ENCODE measurements at places on chromosomes 12 and 14.

DNA sequence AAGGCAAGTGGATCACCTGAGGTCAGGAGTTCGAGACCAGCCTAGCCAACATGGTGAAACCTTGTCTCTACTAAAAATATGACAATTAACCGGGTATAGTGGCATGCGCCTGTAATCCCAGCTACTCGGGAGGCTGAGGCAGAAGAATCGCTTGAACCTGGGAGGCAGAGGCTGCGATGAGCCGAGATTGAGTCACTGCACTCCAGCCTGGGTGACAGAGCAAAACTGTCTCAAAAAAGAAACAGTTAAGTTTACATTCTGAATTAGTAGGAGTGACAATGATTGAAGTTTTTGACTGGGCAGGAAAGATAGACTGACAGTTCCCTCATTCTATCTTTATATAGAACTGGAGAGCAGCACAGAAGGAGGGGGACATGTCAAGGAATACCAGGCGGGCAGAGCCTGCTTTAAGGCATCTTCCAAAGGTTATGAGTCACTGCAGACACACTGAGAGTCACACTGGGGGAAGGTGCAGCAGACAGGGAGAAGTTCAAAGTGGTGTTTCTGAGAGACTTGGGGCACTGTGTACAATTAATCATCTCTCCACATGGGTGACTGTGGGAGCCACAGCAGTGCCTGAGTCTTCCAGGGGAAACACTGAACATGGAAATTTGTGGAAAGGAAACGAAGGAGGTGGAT is 42.8 kb upstream of the RNASE3 start:
- peak; percentile 76 for DNase-seq

DNA sequence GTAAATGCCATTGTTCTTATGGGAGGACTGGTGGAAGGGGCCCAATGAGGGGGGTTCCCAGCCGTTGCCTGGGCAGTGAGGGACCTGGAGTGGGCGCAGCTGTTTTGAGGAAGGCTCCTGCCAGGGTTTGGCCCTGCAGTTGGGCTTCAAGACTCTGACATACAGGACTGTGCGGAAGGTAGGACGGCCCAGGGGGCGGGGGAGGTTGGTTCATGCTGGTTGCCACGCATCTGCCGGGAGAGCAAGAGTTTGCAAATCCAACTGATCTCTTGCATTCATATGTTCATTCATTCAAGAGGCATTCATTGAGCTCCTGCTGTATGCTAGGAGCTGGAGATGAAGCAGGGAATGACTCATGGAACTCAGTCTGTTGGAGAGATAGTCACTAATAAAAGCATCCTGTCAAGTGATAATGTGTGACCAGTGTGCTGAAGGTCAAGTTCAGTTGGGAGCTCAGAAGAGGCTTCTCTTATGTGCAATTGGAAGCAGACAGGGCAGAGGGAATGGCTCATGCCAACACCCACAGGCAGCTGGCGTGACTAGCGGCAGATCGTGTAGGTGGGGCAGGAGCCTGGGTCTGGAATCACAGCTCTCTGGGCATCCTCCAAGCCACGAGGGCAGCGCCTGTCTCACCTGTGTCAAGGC is 7.8 kb downstream of the SH2B3 start:
- DNase-seq, result peak; percentile 83

DNA sequence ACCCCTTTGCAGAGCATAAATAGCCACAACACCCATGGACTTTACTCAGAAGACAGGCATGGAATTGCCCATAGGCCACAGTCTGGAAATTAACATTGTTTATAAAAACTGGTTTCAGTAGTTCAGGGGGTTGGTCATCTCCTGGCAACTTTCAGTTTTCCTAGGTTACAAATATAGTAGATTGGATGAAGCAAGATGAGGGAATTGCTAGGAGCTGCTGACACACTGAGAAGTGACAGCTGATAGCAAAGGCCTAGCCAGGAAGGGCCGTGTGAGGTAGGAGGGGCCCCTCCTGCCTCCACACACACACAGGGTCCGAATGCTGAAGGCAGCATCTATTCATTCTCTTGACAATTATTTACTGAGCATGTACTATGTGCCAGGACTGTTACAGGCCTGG is 8.3 kb downstream of the GALNT16 start:
- no peak for DNase-seq

DNA sequence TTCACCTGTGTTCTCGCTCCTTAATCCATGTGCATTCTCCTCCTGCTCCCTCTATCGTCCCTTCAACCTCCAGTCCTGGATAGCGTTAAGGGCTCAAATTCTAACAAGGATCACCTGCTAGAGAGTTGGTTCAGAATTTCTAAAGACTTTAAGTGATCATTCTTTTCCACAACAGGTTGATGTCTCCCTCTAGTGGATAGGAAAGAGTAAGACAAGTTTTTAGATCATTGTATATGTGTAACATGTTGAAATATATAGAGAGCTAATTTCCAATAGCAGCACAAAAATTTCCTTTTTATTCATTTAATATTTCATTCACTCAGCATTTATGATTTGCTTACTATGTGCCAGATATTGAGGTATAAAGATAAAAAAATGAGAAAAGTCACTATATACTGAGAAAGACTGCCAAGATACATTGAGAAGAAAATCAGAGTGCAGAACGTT is 9.3 kb upstream of the ESR2 start:
- DNase-seq, result peak; percentile 49

DNA sequence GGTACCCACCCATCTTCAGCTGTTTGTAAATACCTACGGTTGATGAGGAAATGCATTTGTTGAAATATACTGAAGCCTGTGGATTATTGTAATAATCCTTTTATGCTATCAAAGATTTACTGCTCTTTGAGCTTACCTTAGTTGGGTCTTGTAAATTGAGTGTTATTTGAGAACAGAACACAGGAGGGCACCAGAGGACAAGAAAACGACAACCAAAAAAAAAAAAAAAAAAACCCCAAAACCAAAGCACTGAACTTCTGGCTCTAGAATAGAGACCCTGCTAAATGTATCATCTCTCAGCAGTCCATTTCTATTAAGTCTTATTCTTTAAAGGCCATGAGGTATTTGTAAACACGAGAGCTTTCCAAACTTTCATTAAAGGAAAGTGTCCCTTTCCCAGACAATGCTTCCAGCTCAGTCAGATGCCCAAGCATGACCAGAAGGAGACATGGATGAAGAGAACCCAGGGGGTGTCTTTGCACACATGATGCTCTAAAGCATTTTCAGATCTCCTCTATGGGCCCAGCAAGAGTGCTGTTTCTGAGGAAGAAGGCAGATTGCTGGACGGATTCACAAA is 763.9 kb downstream of the NRXN3 start:
- DNase-seq, result peak; percentile 15

DNA sequence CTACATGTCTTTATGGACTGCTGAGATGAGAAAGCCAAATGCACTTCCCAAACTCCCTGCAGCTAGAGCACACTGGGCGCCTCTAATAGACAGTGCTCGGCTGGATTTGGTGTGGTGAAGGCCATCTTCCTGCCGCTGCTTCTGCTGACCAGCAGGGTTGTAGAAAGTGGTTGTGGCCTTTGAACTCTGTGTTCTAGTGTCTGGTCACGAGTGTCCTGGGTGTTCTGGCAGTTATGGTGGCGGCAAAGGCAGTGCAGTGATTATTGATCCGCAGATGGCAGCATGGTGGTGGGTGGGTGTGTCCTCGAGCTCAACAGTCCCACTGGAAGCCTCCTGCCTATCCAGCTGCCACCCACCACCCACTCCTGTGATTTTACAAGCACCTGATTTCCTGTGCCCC is 43.4 kb downstream of the SMIM41 start:
- no peak for DNase-seq

DNA sequence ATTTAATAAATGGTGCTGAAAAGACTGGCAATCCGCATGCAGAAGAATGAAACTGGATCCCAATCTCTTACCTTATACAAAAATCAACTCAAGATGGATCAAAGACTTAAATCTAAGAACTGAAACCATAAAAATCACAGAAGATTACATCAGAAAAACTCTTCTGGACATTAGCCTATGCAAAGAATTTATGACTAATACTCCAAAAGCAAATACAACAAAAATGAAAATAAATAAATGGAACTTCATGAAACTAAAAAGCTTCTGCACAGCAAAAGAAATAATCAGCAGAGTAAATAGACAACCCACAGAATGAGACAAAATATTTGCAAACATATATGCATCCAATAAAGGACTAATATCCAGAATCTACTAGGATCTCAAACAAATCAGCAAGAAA is 14.3 kb upstream of the CLEC1A start:
- DNase-seq, result peak; percentile 43

GRCh38 chr12:40300490-40300889 is 75.7 kb downstream of the LRRK2 start:
- DNase-seq, result peak; percentile 37

DNA sequence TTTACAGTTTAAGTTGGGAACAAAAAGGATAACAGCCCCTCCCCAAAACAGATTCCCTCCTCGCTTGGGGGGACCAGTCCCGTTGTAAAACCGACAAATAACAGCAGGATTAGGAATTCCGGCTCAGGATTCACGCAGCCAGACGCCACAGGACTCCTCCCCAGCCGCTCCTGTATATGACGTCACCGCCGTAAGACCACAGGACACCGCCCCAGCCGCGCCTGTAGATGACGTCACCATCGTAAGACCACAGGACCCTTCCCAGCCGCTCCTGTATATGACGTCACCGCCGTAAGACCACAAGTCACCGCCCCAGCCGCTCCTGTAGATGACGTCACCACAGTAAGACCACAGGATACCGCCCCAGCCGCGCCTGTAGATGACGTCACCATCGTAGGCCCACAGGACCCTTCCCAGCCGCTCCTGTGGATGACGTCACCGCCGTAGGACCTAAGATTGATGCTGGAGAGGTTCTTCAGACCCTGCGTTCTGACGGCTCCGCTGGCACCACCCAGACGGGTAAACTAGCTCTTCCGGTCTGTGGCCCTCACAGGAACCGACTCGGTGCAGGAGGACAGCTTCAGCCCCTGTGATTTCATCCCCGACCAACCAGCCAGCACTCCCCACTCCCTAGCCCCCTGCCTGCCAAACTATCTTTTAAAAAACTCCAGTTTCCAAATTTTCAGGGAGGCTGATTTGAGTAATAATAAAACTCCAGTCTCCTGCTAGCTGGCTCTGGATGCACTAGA is 43.9 kb upstream of the FBRSL1 start:
- peak; percentile 64 for DNase-seq

GRCh38 chr14:103385929-103386712 is 906 bp downstream of the MARK3 start:
- no peak for DNase-seq

GRCh38 chr12:55715833-55716581 is at the start of gene BLOC1S1:
Gene BLOC1S1 (plus strand): TSS chr12:55716046. CDS start chr12:55716052, 6 bp downstream.
- peak; percentile 81 for DNase-seq

- DNase-seq, result no peak
Observed at GRCh38 chr12:124784871-124785572, 78.6 kb downstream of the SCARB1 start.

- no peak for DNase-seq
Observed at GRCh38 chr14:20539906-20540305, 20.9 kb downstream of the RNASE9 start.

DNA sequence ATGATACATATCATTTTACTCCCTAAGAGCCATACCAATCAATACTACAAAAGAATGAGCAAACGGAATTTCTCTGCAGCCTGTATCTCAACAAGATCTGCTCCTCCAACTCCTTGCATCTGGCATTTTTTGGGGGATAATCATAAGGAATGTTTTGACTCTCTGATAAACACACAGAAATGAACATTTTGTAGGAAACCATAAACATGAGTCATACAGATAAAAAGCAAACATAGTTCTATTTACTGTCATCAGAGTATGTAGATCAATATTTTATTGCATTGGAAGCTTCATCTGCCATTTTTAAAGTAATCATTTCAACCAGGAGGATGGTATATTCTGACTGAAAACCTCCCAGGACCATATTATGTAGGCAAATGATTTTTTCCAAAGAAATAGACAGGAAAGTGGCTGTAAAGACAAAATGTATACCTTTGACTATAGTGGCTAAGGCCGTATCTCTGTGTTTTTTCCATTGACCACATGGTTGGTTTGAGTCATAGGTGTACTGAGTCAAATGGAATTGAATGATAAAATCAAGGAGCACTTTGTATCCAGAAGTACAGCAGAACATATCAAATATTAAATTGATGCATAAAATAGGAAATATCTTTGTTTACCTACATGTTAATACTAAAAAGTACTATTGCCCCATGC is 32.4 kb upstream of the CD69 start:
- DNase-seq, result no peak

DNA sequence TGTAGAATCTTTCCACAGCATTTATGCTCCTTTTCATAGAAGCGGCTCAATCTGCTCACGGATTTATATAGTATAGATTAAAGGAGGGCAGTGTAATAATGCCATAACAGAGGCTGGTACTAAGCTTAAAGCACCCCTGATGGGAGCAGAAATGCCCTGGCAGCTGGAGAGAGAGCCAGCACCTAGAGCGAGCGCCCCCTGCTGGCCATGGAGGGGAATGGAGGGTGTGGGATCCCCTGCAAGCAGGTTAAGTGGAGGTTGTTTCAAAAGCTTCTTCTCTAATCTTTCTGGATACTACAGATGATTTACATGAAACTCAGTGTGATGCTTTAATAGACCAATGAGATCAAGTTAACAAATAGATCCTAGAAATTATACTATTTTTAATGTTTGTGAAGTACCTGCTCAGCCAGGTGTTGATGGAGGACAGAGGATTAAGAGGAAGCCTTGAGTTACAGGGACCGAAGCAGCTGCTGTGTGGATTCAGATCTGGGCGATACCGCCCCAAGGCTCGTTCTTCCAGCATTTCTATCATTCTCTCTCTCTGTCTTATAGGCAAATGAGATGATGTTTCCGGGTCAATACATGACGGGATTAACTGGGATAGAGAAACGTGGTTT is 1519.3 kb upstream of the TMEM132C start:
- DNase-seq, result peak; percentile 59

DNA sequence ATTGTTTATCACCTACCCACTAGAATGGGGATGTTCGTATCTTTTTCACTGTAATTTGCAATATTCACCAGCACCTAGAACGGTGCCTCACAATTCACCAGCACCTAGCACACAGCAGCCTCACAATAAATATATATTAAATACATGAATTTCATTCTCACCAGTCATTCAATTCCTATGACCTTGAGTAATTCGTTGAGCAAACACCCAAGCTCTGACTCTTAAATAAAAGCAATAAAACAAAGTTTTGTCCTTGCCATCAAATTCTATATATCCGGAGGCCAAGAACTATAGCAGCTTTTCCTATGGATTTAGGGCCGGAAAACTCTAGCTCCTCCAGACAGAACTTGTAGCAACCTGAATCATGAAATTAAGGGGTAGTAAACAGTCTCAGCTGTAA is 981 bp downstream of the VTI1B start:
- no peak for DNase-seq

DNA sequence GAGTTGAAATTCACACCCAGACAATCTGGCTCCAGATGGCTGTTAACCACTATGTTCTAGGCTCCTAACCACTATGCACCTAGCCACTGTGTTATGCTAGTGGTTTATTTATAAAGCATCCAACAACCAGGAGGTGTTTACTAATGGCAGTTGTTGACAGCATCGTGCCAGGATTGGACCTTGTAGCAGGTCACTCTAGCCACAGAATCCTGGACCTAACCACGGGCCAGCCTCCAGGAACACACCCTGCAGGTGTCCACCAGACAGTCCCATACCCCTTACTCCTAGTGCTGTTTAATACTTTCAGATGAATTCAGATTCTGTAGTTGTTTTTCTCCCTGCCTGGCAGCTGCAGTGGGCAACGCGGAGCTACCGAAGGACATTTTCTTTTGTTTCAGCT is 109.4 kb upstream of the MYL2 start:
- no peak for DNase-seq

Data from suppressor macrophage treated with lipopolysaccharide for 4 hours (primary cell).